EL (cell line): ENCODE measurements at places on chromosomes 1 and 21.
A peak's percentile ranks its signal among the peaks of the same experiment; 100 is the strongest.

- no peak for DNase-seq
These were observed 12.1 kb downstream of the IL6R start for GRCh38 chr1:154417338-154417608.

DNA sequence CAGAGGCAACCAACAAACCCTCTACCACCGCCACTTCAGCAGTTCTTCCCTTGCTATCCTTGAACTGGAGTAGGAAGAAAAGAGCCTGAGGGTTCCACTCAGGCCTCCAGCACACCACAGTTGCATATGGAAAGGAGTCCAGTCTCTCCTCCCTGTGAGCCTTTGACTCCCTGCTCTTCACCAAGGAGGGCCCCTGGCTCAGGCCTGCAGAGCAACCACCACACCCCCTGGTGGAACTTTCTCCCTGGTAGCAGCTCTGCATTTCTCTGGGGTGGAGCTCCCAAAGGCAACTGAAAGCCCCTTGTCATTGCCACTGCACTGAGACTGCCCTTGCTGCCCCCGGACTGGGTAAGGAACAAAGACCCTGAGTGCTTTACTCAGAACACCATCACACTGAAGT is 1021.5 kb upstream of the ADGRL2 start:
- no peak for DNase-seq

DNA sequence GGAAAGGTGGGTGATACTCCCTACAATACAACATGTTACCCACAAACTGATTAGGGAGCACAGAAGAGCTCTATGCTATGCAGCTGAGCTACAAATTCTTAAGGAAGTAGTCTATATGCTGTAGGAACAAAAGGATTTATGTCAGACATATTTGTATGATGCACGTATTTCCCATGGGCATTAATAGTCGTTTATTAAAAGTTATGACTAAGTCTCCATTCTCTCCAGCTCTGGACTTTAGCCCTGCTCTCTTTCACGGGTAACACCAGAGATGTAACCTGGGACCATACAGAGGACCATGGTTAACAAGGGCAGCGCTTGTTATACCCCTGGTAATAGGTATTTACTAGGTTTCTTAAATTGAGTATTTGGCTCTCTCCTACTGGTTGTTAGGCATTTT is 168.2 kb upstream of the C1orf105 start:
- no peak for DNase-seq

DNA sequence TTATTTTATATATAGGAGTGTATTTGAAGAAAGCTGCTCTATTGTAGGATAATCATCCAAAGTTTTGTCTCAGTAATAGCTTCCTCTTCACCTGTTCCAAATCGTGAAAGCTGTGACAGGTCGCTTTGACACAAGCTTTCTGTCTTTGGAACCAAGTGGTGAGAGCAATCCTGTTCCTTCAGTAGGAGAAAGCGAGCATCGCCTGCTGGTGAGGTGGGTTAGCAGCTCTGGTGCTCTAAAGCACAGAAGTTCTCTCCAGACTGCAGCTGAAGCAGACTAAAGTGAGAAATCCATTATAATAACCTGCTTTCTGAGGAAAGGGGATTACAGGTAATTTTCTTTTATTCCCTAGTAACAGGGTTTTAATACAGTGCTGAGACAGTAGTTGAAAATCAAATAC is 803.8 kb downstream of the ADGRL2 start:
- DNase-seq = no peak

DNA sequence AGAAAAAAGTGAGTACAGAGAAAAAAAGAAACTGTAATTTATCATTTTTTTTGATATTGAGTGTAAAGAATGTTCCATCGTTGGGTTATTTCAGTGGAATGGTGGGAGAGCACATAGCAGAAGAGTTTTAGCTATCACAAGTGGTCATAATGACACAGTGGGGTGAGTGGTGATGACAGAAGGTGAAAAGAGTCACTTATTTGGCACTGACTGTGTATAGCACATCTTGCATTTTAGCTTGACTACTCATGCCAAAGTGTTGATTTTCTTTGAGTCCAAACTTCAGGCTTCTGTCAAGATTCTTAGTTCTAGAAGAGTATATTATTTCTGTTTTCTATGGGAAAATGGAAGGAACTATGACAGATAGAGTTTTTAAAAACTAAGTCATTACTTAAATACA is 261.2 kb downstream of the GRIK1 start:
- no peak for DNase-seq

DNA sequence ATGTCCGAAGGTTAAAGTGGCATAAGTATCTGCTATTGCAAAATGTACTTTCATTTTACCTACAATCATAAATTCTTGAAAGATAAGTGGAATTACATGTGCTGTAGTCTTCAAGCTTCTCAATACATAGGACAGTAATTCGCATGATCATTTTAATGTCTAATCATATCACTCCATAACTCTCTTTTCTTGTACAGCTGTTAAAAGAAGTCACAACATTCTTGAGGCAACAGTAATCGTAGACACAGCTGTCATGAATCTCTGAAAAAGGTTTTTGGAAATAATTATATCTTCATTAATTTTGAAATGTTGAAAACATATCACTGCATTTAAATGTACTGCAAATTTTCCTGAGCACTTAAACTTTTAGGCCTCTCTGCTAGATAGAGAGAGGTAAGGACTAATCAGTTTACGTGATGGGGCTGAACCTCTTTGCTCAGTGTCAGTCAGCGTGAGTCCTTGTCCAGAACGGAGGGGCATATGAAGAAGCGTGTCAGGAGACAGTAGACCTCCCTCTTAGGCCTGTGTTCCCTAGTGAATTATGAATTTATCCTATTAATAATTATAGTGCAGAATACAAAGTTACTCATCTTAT is 133.4 kb downstream of the NEK7 start:
- no peak for DNase-seq

DNA sequence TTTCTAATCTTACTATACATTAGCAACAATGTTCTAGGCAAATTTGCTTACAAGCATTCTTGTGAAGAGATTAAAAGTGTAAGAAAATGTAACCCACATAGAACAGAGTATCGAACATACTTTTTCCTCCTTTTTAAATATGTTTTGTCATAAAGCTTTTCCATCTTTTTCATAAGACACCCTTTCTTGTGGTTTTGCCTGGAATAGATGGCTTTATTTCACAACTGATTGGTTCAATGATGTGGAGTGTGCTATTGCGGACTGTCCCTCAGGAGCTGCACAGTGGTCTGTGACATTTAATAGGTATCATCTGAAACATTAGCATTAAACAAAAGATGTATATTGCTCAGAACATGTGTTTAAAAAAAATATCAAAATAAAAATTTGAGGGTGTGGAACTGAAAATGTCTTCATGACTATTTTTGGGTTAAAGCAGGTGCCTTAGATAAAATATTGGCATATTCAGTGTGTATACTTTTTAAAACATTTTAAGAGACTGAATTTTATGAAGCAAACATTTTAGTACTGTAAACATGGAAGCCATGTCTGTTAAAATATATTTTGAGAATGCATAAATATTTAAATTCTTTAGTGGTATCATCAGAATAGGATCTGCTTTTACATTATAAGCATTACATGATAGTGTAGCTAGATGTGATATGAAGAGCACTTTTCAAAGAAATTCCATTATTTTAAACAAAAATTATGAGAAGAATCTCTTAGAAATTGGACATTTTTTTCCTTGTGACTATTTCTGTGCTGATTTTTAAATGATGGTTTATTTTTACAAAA is 48.3 kb upstream of the C1orf146 start:
- DNase-seq = no peak

DNA sequence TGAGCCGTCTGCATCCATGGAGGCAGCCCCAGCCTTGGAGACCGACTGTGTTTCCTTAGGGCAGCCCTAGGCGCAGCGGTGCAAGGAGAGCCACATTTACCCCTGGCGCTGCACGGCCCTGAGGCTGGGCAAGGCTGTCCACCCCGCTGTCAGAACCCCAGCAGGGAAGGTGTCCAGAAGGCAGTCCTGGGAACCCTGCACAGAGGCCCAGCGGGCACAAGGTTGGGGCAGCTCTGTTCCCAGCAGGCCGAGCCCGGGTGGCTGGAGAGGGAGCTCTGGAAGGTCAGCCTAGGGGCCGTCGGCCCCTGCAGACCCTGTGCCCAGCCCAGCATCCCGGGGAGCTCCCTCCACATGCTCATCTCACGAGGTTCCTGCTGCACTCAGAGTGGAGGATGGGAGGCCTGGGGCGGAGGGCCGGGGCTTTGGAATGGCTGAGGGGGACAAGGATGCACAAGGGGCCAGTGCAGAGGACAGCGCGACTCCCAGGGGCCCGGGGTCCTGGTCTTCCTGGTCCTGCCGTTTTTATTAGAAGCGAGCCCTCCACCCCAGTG is 19.9 kb upstream of the SAMD11 start:
- DNase-seq = no peak

GRCh38 chr1:66809736-66810326 is 8.8 kb upstream of the INSL5 start:
- peak; percentile 64 for DNase-seq

- no peak for DNase-seq
These were observed 92.0 kb upstream of the S1PR1 start for GRCh38 chr1:101144671-101145448.

DNA sequence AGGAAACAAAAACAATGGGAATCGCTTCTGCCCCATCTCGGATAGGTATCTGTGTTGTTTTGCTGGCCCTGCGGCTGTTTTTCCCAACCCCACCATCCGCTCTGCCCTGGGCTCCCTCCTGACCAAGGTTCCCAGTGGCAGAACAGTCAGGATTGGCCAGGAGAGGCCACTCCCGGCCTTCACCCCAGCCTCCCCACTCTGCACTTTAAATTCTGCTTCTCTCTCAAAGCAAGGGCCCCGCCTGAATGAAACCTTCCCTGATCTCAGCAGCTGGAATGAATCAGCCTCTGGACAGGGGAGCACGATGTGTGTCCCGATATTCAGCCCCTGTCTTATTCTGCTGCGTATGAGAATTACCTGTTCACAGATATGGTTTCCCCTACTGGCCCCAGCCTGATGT is 16.3 kb downstream of the C1orf115 start:
- no peak for DNase-seq

DNA sequence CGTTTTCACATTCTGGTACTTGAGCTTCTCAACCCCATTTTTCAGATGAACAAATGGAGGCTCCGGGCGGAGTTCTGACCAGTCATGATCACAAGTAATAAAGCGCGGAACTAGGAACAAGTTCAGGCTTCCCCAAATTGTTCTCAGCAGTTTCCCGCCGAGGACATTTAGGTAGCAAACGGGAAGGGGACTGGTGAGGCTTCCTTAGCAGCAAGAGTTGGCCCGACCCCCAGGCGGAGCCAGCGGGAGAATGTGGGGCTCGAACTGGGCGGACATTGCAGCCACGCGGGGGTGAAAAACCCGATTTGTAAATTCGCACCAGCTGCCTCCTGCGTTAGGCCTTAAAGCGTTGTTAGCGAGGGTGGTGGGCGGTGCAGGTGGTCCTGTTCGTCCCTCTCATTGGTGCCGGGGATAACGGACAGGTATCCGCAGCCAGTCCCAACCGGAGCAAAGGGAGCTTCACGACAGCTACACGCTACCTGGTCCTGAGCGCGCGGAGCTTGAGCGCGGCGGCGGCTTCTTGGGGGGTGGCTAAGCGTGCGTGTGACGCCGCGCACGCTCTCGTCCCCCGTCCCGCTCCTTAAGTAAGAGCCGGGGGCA is 15.3 kb downstream of the SEMA6C start:
- DNase-seq = peak; percentile 78

DNA sequence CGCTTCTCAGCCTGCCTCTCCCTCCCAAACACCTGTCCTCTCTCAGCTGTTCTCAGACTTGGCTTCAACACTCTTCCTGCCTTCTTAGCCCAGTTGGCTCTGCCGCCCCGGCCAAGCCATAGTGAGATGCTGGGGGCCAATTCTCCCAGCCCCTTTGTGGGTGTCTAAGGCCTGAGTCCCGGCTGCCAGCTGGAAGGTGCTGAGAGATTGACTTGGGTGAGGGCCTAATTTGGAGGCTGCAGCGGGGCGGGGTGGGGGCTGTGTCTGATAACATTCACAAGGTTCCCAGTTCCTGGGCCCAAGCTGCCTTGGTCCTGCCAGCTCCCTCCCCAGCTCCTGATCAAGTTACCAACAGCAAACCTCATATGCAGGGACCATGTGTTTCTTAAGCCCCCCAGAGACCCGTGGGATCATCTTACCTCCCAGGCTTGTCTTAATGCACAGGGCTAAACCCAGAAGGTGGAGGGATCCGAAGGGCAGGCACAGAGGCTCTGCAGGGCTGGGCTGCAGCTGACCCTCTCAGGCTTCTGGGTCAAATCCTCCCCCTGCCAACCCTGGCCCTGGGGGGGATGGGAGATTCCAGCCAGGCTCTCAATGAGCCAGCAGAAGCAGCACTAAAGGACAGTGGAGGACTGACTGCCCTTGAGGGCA is 9.8 kb downstream of the INKA2 start:
- DNase-seq = no peak

- no peak for DNase-seq
These were observed 51.1 kb downstream of the LRRC8D start for GRCh38 chr1:89871768-89872473.

GRCh38 chr1:143611159-143611558 is 360.6 kb downstream of the FAM72C start:
- DNase-seq = peak; percentile 1

DNA sequence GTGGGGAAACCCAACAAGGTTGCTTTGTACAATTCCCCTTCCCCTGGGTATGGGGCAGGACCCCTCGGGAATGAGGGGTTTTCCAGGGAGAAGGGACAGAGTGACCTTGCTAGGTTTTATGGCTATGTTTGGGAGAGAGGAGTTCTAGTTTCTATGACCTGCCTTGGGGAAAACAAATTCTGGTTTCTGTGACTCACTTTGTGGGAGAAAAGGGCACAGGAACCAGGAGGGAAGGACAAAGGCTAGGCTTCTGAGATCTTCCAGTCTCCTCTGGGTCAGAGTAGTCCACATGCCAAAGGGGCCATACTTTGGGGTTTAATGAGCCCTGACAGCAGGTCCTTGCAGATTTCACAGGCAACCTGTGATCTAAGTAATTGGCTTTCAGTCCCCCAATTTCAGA is 5.5 kb upstream of the PTGER3 start:
- no peak for DNase-seq

- DNase-seq = peak; percentile 67
These were observed 68.3 kb upstream of the KIF26B start for GRCh38 chr1:245086389-245086969.

GRCh38 chr1:244226435-244226834 is 175.4 kb downstream of the ZBTB18 start:
- peak; percentile 54 for DNase-seq

- peak; percentile 96 for DNase-seq
These were observed 406.5 kb downstream of the DUSP10 start for GRCh38 chr1:221335161-221336101.

- no peak for DNase-seq
These were observed 57.4 kb downstream of the UCK2 start for GRCh38 chr1:165884690-165885304.

DNA sequence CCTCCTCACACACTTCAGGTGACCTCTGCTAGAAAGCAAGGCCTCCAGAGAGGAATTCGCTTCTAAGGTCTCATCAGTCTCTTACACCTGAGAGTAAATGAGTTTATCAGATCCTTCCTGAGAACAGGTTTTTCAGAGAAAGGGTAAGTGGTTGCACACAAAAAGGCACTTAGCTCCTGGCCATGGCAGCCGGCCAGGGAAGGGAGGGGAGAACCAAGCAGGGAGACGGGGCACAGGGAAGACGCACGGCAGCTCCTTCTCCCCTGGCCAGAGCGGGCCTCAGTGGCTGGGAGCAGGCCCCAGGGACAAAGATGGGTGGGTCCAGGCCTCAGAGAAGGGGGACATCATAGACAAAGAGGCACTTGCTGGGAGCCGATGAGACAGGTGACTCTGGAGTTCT is 3.6 kb upstream of the TNNT2 start:
- DNase-seq = no peak
